ENCODE measurements at places on chromosomes 4 and X.
A peak's percentile ranks its signal among the peaks of the same experiment; 100 is the strongest.

GRCh38 chr4:4501679-4502078, 40.2 kb downstream of the STX18 start:
- DNase-seq: no peak

DNA sequence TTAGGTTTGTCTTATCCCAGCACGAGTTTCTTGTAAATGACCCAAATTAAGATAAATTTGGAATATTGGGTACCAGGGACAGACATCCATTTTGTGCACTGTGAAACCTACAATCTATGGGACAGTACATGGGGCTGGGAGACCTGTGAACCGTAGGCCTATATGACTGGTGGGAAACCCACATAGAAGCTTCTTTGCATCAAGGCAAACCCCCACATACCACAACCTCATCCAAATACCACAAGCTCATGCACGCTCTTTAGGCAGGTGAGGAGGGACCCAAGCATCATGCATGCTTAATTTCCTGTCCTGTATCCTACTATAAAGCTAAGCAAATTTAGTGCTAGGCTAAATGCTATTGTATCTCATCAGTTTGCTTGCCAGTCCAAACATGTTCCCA, 47.8 kb downstream of the NIPAL1 start:
- DNase-seq: no peak

GRCh38 chr4:53101191-53101581, 239.1 kb downstream of the RASL11B start:
- DNase-seq: no peak

- no peak for DNase-seq
Observed at GRCh38 chr4:184448821-184449220, 25.5 kb downstream of the IRF2 start.

DNA sequence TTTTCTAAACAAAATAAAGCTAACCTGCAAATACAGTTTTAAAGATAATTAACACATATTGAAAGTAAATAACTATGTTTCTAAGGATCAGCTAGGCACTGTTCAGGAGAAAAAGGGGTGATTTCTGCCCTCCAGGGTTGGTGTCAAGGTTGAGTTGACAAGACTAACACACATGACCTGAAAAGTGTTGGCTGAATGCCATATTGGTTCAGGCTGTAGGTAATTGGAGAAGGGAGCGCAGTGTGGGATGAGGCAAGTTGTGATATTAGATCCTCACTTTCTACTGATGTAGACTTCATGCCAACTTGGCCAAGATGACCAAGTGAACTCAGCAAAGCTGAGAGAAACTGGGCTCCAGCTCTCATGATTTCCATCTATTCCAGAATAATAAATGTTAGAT, 42.2 kb downstream of the PPM1K start:
- DNase-seq: no peak

GRCh38 chr4:95165926-95166524, 382.7 kb downstream of the UNC5C start:
- no peak for DNase-seq

- no peak for DNase-seq
Observed at GRCh38 chr4:100848841-100849240, 331.0 kb upstream of the EMCN start.

- no peak for DNase-seq
Observed at GRCh38 chr4:104424989-104425388, 69.7 kb downstream of the CXXC4 start.

- DNase-seq: no peak
Observed at GRCh38 chrX:118207831-118208453, 91.3 kb upstream of the KLHL13 start.

GRCh38 chr4:108619372-108620100, 840 bp upstream of the RPL34 start:
- no peak for DNase-seq

DNA sequence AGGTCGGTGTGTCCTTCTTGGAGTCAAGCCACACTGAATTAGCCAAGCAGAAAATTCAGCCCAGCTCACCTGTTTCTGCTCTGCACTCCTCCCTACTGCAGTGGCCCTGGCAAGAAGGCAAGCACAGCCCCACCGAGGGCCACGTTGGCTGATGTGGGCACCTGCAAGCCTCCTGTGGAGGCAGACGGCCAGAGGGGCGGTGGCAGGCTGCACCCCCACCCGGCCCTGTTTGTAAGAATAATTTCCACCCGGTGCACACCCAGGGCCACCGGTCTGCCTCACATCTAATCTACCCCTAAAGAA, 18.8 kb downstream of the PPP2R2C start:
- no peak for DNase-seq

- peak; percentile 55 for DNase-seq
Observed at GRCh38 chrX:153539171-153539978, 21.9 kb downstream of the ATP2B3 start.

GRCh38 chrX:11949291-11949690, 189.0 kb upstream of the FRMPD4 start:
- DNase-seq: no peak

GRCh38 chrX:81278616-81279015, 76.7 kb downstream of the SH3BGRL start:
- DNase-seq: no peak

DNA sequence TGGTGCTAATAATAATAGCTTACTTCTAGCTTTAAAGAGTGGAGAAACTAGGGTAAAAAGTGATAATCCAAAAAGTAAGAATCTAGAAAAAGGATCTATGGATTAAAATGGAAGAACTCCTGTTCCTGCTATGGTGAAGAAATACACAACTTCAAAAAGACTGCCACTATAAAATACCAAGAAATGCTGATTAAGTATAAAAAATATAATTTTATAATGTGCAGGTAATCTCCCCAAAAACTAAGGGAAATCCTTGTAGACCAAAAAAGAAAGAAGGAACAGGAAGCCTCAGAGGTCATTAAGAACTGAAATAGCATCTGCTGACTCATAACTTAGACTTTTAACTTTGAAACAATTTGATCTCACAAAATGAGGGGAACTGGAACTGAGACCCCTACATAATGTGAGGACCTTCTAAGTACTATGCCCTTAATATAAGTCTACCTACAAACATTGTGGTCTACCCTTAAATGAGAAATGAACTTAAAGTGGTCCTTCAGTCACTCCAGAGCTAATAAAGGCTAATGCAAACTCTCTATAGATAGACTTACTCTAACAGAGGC, 50.6 kb upstream of the SRPX start:
- DNase-seq: no peak

DNA sequence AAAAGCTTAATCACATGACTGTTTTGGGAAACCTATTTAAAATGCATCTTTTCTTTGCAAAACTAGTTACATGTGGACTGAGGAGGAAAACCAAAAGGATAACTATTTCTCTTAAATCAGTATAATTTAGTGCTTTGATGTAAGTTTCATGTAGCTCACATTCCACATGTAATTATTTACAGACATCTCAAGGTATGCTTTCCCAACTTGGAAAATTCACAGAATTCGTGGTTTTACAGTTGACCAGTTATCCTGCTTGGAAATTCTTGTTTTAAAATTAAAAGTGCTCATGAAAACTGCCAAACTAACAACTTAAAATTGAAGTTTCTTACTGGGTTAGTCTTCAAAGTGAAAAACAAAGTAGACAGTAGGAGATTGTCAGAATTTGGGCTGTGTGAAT, 52.4 kb downstream of the EDNRA start:
- DNase-seq: no peak

DNA sequence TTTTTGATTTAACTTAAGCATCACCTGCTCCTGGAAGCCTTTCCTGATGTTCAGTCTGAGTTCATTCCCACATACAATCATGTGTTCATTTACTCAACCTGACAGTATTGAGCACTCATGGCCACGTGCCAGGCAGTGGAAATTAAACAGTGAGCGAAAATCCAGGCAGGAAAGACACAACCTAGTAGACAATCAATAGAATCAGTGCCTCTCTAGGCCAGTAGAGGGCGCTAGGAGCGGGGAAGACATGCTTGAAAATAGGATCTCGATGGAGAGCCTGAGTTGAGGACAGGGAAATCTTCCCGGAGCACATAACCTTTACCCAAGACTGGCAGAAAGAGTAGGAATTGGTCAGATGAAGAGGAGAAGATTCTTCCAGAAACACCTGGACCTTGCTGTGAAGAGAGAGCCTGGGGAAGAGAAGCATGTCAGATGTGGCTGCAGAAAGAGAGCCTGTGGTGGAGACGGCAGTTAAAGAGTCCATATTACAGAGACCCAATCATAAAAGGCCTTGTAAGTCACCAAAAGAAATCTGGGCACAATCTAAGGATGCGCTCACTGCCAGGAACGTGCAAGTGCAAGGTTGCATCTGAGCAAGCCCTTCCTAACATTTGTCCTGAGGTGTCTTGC, 103.5 kb downstream of the LDB2 start:
- DNase-seq: peak; percentile 17

DNA sequence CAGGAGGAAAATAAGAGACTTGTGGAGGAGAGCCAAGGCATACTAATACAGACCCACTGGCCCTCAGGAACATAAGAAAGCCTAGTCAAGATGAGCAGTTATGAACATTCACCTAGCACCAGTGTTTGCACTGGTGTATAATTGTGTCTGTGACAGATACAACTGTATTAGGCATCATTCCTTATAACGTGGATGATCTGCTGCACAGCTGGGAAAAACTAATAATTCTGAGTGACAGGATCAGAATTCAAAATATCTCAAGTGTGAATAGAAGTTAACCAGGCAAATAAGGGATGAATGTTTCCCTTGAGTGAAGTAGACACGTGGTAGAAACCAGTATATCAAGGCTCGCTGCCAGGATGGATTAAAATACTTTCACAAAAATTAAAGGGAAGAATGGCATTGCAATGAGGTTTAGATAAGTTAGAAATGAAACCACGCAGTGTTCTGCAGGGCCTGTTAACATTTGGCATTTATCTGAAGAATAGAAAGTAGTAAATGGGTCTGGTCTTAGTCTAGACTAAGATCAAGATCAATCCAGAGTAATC, 325.9 kb downstream of the EPHA5 start:
- no peak for DNase-seq

- no peak for DNase-seq
Observed at GRCh38 chr4:72449705-72450104, 119.3 kb downstream of the ADAMTS3 start.

GRCh38 chr4:108272561-108272960, 103.8 kb upstream of the LEF1 start:
- no peak for DNase-seq

- DNase-seq: no peak
Observed at GRCh38 chr4:152572417-152573086, 36.7 kb upstream of the FBXW7 start.

DNA sequence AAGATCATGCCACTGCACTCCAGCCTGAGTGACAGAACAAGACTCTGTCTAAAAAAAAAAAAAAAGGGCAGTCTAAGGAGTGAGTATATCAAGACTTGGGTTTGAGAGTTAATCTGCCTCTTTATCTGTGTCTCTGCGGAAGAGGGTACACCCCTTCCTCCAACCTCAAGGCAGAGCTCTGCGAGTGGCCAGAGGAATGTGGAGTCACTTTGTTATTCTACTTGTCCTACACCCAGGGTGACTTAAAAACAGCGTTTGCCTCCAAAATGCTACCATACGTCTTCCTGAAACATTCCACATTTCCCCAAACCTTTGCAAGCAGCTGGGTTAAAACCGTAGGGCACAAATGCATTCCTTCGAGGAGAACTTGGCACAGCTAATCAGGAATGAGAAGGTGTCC, 199.9 kb downstream of the SHOX start:
- no peak for DNase-seq

DNA sequence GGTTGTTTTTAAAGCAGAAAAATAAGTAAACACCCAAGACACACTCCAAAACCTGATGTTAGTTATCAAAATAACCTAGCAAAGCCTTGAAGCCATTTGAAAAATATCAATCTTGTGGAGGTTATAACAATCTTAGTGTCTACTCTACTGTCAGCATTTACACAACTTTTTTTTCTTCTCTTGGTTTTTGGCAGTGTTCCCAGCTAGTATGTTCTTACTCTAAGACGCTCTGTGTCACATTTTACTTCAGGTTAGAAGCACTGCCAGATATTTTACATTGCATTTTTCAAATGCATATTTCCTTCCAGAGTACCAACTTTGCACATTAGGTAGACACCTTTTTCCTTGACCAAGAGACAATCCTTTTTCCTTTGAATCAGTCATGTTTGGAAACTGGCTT, 114.0 kb upstream of the INPP4B start:
- DNase-seq: no peak

GRCh38 chr4:152327606-152328453, 208.1 kb downstream of the FBXW7 start:
- DNase-seq: no peak

- DNase-seq: no peak
Observed at GRCh38 chr4:17058916-17059741, 160.7 kb upstream of the LDB2 start.

GRCh38 chrX:123422875-123423274, 238.8 kb downstream of the GRIA3 start:
- DNase-seq: no peak

- no peak for DNase-seq
Observed at GRCh38 chrX:40104985-40105834, 7.5 kb upstream of the BCOR start.

DNA sequence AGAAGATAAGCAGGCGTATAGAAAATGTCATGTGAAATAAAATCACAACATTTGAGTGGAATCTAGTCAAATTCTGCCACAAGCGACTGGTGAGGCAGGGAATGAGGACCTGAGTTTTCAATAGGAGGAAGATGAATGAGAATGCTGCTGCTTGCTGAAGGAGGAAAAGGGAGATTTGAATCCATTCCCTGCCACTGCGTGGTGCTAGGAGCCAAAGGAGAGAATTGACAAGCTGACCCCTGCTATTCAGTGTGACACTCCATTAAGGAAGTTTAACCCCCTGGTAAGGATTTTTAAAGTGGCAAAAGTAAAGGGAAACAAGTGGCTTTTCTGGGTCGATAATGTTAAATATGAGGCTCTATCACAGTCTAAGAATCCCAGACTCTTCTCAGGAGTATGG, 314.0 kb downstream of the NAF1 start:
- DNase-seq: no peak

All from stimulated activated CD4-positive, alpha-beta T cell treated with anti-CD3 and anti-CD28 coated beads, Interleukin-12 subunit alpha, Interleukin-12 subunit beta, amount 100 ng/mL, for 4 hours (primary cell).